ENCODE measurements at places on chromosomes 3 and 15.
A peak's percentile ranks its signal among the peaks of the same experiment; 100 is the strongest.

GRCh38 chr3:189269365-189269764 lies 97.6 kb downstream of the TPRG1 start:
- DNase-seq, result no peak

- DNase-seq, result peak; percentile 63
Measured at GRCh38 chr15:64596701-64597476, 136.5 kb downstream of the ZNF609 start.

- no peak for DNase-seq
Measured at GRCh38 chr15:99450896-99451358, 114.9 kb upstream of the MEF2A start.

DNA sequence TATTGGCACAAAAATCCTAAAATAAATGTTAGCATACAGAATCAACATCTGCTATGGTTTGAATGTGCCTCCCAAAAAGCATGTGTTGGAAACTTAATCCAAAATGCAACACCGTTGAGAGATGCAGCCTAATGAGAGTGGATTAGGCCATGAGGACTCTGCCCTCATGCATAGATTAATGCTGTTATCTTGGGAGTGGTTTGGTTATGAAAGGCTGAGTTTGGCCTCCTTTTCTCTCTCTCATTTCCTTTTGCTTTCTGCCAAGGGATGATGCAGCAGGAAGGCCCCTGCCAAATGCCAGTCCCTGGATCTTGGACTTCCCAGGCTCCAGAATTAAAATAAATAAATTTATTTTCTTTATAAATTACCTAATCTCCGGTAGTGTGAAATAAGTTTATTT lies 49.4 kb downstream of the SYNM start:
- DNase-seq, result no peak

GRCh38 chr15:58221591-58222241 lies 83.5 kb downstream of the AQP9 start:
- no peak for DNase-seq

GRCh38 chr3:197124713-197125112 lies 95.1 kb upstream of the MELTF start:
- no peak for DNase-seq
